ENCODE measurements at places on chromosomes 5 and 9.

- peak; percentile 7 for DNase-seq
Observed at GRCh38 chr9:76996700-76997099, 22.8 kb upstream of the FOXB2 start.

- no peak for DNase-seq
Observed at GRCh38 chr9:257957-258356, 43.3 kb downstream of the DOCK8 start.

DNA sequence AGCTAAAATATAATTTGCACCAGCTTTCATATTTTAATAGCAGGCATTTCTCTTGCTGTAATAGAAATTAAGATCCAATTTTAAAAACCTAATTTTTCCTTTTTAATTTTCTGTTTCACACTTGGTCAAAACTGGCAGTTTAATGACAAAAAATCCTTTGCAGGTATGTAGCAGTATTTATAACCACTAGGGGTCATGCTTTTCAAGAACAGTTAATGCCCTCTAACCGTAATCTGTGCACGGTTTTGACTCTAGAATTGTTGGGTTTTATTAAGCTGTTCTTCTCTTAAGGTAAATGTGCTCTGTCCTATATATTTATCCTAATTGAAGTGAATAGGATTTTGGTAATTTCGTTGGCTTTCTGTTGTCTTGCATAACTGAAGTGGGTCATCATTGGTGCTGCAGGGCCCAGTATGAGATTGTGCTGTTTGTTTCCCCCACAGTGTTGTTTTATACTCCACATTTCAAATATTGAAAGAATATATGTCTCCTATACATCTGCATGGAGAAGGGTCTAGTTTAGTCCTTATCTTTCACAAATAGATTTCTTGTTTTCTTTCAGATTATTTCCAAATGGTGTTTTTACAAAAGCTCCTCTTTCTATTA, 107.4 kb downstream of the SCAMP1 start:
- DNase-seq, result peak; percentile 47

DNA sequence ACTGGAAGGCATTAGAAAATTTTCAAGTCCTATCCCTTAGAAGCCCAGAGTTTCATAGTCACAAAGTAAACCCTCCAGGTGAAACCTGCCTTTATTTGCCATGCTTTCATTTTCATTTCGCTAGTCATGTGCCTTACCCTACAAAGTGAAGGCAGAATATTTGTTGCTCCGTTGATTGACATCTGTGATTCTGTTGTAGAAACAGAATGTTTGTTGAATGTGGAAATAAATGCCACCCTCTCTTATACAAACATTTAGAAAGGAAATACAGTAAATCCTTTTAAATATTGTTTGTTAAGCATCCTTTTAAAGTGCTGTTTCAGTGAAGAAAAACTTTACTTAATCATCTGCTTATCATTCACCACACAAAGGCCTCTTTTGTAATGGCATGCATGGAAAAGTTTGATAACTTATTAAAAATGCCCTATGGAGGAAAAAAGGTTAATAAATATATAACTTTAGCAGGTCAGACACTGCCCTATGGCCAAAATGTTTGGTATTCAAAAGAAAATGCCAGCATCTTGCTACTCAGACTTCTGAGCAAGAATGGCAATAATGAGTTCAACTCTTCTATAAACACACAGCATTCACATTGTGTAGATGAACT, 34.3 kb upstream of the CAST start:
- DNase-seq, result no peak

- DNase-seq, result no peak
Observed at GRCh38 chr5:96703384-96703920, 41.3 kb downstream of the CAST start.

DNA sequence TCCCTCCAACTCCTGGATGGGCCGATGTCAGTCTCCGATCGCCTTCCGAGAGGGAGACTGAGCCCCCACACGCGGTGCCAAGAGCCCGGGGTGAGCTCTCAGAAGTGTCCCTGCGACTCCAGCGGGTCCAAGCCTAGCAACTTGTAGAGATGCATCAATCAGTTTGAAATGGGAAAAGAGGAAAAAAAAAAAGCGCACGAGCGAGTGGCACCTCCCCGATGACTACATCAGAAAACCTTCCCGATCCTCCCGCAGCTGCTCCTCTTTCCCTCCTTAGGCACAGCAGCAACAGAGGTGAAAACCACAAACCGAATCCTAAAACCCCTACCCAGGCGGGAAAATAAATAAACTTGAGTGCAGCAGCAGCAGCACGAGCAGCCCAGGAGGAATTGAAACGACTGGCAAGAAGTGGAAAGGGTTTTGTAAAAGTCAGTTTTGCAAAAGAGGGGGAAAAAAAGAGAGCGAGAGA, 1.0 kb upstream of the EFNA5 start:
- peak; percentile 8 for DNase-seq

- DNase-seq, result no peak
Observed at GRCh38 chr5:98231089-98231488, 542.4 kb upstream of the RGMB start.
